ENCODE measurements at places on chromosomes 3 and 15. TPM values are rescaled to one million over a fixed set of nuclear protein-coding genes. Genes with fewer than 3 reads are reported as not detected.

GRCh38 chr3:112770032-112770626, 76.5 kb downstream of the CD200R1L start:
- DNase-seq, result no peak
- H3K36me3 ChIP-seq, result no peaks in the 10 kb centered on the region
- peaks cover 54% of the 10 kb centered on the region for H3K4me1 ChIP-seq
- no peak overlapping the region for H3K4me3 ChIP-seq
- H3K27me3 ChIP-seq, result no peaks in the 10 kb centered on the region
- H3K27ac ChIP-seq, result no peak overlapping the region

GRCh38 chr3:37319784-37320183, 145.4 kb upstream of the LRRFIP2 start:
- DNase-seq, result no peak
- H3K27me3 ChIP-seq, result no peaks in the 10 kb centered on the region

DNA sequence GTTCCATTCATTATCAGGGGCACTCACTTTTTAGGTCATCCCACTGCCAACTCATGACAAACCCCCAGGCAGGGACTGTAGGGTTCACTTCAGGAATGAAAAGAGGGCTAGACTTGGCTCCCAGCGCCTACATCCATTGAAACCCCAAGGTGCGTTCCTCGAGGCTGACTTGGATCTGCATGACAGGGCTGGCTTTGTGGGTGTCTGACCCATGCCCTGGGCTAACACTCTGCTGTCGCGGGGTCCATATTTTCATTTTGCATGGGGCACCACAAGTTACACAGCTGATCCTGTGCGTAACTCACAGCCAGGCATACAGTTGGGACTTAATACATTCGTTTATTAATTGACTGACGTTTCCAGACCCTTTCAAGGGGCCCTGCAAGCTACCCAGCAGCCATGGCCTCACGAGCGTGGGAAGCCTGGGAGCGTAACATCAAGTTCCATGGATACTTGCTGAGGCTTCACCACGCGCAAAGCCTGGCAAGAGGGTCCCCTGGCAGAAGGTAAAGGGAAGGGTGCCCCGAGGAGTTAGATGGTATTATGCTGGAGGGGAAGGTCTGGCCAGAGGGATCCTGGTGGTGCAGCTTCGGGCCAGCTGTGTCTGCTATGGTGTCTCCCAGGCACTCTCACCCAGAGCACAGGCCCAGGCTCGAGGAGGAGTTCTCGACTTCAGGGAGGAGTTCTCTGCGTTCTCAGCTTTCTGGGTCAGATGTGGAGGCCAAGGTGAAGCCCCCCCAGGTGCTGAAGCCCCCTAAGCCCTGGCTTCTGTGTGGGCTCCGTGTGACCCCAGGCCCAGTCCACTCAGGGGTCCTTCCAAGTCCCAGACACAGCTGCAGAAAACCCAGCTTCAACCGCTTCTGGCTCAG, 85.4 kb downstream of the ADAMTS17 start:
- H3K27me3 ChIP-seq, result no peaks in the 10 kb centered on the region
- DNase-seq, result no peak
- H3K4me3 ChIP-seq, result no peak overlapping the region
- no peaks in the 10 kb centered on the region for H3K4me1 ChIP-seq
- no peak overlapping the region for H3K27ac ChIP-seq

DNA sequence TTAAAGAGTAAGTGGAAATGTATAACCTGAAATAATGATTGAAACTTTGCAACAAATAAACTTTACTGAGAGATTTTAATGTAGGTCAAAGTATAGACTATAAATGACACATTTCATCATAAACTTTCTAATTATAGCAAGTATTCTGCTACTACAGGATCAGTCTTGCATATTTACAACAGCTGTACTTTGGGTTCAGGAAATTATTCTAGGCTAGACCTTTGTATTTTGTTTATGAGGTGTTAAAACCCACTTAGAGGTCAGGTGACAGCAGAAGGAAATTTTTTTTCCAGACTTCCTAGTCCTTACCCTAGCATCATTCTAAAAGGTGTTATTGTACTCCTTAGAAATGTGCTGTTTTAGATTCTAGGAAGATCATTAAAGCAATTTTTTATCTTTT, 2.3 kb downstream of the RNF7 start:
- DNase-seq, result no peak
- peak overlapping the region; percentile 99 for H3K27ac ChIP-seq
- H3K27me3 ChIP-seq, result no peaks in the 10 kb centered on the region
- H3K36me3 ChIP-seq, result peaks cover 20% of the 10 kb centered on the region
- peak overlapping the region; percentile 87 for H3K4me3 ChIP-seq

- H3K4me3 ChIP-seq, result no peak overlapping the region
- H3K36me3 ChIP-seq, result no peaks in the 10 kb centered on the region
- H3K4me1 ChIP-seq, result peaks cover 12% of the 10 kb centered on the region
- H3K27me3 ChIP-seq, result no peaks in the 10 kb centered on the region
- peak overlapping the region; percentile 47 for H3K27ac ChIP-seq
- peak; percentile 47 for DNase-seq
Measured at GRCh38 chr3:191290311-191291025, 38.7 kb upstream of the CCDC50 start.

- H3K27ac ChIP-seq, result peak overlapping the region; percentile 96
- DNase-seq, result no peak
- H3K4me1 ChIP-seq, result peaks cover 48% of the 10 kb centered on the region
Measured at GRCh38 chr3:188390775-188391443, 237.0 kb downstream of the LPP start.

SERPINI2 gene
- polyA plus RNA-seq, result 0.24 TPM

DNA sequence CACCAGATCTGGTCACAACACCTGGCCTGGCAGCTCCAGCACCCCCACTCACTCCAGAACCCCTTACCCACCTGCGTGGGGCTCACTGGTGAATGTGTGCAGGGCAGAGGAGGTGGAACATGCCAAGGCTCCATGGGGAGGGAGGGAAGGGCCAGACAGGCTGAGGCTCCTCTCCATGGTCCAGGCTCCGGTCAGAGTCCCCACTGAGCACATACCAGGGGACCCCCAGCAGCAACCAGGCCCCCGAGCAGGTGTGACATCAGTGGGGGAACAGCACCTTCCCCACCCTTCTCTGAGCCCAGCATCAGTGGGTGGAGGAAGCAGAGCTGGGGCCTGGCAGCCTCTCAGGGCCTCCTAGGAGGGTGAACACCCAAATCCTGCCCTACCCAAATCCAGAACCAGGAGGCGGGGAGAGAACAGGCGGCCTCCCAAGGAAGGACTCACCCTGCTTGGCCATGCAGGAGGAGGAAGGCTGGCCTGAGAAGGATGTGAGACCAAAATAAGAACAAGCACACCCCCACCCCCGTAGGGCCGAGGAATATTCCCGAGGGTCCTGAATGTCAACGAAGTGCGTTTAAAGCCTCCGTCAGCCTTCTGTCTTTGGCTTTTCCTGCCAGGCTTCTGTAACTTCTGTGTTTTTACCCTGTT, 1.1 kb upstream of the GP9 start:
- peaks cover 6% of the 10 kb centered on the region for H3K4me1 ChIP-seq
- H3K4me3 ChIP-seq, result no peak overlapping the region
- DNase-seq, result no peak
- no peak overlapping the region for H3K27ac ChIP-seq

GPR62 gene
- not detected for polyA plus RNA-seq

- DNase-seq, result no peak
- no peaks in the 10 kb centered on the region for H3K27me3 ChIP-seq
- peaks cover 70% of the 10 kb centered on the region for H3K36me3 ChIP-seq
- H3K4me3 ChIP-seq, result no peak overlapping the region
Measured at GRCh38 chr3:33403756-33404155, 36.4 kb downstream of the UBP1 start.

CLDN16 gene
- polyA plus RNA-seq, result not detected

CLDN18 gene
- polyA plus RNA-seq, result not detected

DNA sequence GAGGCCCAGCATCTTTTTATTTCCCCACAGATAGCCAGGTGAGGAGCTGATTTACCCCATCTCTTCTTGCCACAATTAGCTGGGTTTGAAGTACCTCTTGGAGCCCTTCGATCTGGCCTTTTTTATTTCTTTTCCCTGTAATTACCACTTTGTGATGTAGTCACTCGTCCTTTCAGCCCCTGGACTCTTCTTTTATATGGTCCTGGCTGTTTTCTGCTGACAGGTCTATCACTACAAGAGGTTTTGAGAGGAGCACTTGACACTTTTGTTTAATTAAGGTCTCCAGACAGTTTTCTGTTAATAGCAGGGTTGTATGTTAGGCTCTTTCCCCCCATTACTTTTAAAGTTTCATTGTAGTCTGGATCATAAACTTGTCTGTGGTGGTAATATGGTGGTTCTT, 11.8 kb downstream of the ATXN7 start:
- H3K27me3 ChIP-seq, result no peaks in the 10 kb centered on the region
- peaks cover 9% of the 10 kb centered on the region for H3K4me1 ChIP-seq
- H3K27ac ChIP-seq, result peak overlapping the region; percentile 20
- H3K4me3 ChIP-seq, result no peak overlapping the region

DNA sequence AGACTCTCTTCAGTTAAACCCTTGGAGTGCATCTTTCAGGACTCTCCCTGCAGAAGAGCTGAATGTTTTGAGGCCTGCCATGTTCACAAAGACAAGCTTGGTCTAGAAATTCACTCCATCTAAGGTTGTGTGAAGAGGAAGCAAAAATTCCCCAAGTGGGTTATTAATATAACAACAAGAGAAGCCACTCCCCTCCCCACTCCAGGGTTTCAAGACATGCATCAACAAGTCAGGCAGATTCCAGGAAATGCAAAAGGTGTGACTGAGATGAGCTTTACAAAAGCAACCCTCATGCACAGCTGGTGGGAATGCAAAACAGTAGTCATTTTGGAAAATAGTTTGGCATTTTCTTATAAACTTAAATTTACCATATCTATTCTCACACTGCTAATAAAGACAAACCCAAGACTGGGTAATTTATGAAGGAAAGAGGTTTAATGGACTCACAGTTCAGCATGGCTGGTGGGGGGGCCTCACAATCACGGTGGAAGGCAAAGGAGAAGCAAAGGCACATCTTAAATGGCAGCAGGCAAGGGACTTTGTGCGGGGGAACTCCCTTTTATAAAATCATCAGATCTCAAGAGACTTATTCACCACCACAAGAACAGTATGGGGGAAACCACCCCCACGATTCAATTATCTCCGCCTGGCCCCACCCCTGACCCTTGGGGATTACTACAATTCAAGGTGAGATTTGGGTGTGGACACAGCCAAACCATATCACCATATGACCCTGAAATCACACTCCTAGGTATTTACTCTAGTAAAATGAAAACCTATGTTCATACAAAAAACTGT, 31.3 kb downstream of the TARS3 start:
- no peak overlapping the region for H3K27ac ChIP-seq
- no peak for DNase-seq
- no peaks in the 10 kb centered on the region for H3K4me1 ChIP-seq
- no peaks in the 10 kb centered on the region for H3K36me3 ChIP-seq
- no peak overlapping the region for H3K4me3 ChIP-seq
- H3K27me3 ChIP-seq, result no peaks in the 10 kb centered on the region

IL5RA gene
- not detected for polyA plus RNA-seq

DNA sequence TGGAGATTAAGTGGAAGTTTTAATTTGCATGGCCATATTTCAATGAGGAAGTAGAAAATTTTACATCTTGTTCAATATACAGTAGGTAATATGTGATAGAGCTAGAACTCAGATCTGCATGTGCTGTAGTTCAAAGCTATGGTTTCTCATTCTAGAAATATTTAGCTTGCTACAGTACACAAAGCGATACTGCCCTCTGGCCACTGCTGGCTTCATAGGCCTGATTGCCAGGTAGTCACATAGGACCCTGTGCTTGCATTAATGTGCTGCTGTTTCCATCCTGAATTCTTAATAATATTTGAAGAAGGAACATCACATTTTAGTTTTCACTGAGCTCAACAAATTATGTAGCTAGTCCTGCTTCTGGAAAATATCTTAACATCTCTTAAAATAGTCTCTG, 87.0 kb downstream of the PLSCR2 start:
- DNase-seq, result no peak
- H3K36me3 ChIP-seq, result no peaks in the 10 kb centered on the region
- H3K27me3 ChIP-seq, result no peaks in the 10 kb centered on the region

- no peaks in the 10 kb centered on the region for H3K36me3 ChIP-seq
- no peak overlapping the region for H3K4me3 ChIP-seq
- H3K27ac ChIP-seq, result peak overlapping the region; percentile 74
- no peaks in the 10 kb centered on the region for H3K27me3 ChIP-seq
- DNase-seq, result peak; percentile 100
Measured at GRCh38 chr3:169952045-169952444, 14.6 kb upstream of the SEC62 start.

DNA sequence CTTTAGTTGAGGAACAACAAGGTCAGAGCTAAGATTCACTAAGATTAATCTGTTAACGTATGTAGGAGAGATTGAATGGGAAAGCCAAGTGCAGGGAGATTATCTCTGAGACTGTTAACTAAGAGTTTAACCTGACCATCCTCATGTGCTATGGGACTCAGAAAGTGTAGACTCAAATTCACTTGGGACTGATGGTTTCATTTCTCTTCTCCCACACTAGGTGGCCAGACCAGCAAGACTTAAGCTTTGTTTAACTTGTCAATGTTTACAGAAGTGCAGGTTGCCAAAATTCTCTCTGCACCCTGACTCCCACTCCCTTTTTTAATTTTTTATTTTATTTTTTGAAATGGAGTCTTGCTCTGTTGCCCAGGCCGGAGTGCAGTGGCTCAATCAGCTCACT, 6.3 kb upstream of the HEXA start:
- no peaks in the 10 kb centered on the region for H3K36me3 ChIP-seq
- peaks cover 7% of the 10 kb centered on the region for H3K4me1 ChIP-seq
- H3K27ac ChIP-seq, result no peak overlapping the region
- no peak overlapping the region for H3K4me3 ChIP-seq
- H3K27me3 ChIP-seq, result no peaks in the 10 kb centered on the region

ENTPD3 gene
- polyA plus RNA-seq, result not detected

CORO2B gene
- 0.03 TPM for polyA plus RNA-seq

- H3K4me1 ChIP-seq, result no peaks in the 10 kb centered on the region
- DNase-seq, result no peak
- no peak overlapping the region for H3K4me3 ChIP-seq
- no peaks in the 10 kb centered on the region for H3K36me3 ChIP-seq
- H3K27ac ChIP-seq, result no peak overlapping the region
- no peaks in the 10 kb centered on the region for H3K27me3 ChIP-seq
Measured at GRCh38 chr15:69876064-69876940, 221.4 kb downstream of the TLE3 start.

- no peaks in the 10 kb centered on the region for H3K36me3 ChIP-seq
- H3K27me3 ChIP-seq, result no peaks in the 10 kb centered on the region
- no peak overlapping the region for H3K4me3 ChIP-seq
Measured at GRCh38 chr3:188059351-188059750, 94.6 kb upstream of the LPP start.

GRCh38 chr3:86837871-86838270, 153.1 kb downstream of the VGLL3 start:
- H3K36me3 ChIP-seq, result no peaks in the 10 kb centered on the region
- H3K27me3 ChIP-seq, result no peaks in the 10 kb centered on the region
- no peak for DNase-seq
- no peak overlapping the region for H3K4me3 ChIP-seq

DNA sequence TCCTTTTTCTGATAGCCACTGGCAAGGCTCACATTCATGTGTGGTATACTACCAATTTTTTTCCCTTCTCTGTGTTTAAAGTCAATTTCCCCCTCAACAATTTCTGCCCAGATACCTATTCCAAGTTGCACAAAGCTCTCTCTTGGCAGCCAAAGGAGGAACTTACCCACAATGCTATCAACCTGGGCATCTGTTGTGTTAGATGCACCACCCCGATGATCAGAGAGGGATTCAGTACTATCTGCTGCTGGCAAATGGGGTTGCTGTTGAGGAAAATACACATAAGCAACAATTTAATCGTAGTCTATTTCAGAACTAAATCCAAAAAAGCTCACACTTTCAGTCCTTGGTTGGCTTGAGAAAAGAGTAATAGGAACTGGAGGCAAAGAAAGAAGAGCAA, 46.1 kb downstream of the AAGAB start:
- H3K27ac ChIP-seq, result no peak overlapping the region
- peaks cover 38% of the 10 kb centered on the region for H3K36me3 ChIP-seq
- no peak overlapping the region for H3K4me3 ChIP-seq
- no peaks in the 10 kb centered on the region for H3K27me3 ChIP-seq
